ENCODE measurements at places on chromosomes 3 and 15. TPM values are rescaled to one million over a fixed set of nuclear protein-coding genes. Genes with fewer than 3 reads are reported as not detected.

Gene ABHD17C
- 1.9 TPM for total RNA-seq

DNA sequence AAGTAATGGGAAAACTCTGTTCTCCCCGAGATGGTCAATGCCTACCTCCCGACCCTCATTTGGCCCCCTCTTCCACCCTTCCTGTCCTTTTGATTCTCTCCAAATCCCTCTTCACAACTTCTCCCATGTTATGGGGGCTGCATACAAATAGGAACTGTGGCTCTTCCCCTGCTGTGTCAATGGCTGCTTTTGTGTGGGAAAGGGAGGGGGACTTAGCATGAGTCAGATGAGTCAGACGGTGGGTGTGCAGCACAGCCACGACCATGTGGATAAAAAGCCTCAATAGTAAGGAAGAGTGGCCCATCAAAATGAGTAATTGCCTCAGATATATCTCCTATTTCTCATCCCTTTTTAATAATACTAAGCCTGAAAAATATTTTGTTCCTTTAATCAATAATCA is 31.9 kb downstream of the SPATA16 start:
- no peak for DNase-seq

DNA sequence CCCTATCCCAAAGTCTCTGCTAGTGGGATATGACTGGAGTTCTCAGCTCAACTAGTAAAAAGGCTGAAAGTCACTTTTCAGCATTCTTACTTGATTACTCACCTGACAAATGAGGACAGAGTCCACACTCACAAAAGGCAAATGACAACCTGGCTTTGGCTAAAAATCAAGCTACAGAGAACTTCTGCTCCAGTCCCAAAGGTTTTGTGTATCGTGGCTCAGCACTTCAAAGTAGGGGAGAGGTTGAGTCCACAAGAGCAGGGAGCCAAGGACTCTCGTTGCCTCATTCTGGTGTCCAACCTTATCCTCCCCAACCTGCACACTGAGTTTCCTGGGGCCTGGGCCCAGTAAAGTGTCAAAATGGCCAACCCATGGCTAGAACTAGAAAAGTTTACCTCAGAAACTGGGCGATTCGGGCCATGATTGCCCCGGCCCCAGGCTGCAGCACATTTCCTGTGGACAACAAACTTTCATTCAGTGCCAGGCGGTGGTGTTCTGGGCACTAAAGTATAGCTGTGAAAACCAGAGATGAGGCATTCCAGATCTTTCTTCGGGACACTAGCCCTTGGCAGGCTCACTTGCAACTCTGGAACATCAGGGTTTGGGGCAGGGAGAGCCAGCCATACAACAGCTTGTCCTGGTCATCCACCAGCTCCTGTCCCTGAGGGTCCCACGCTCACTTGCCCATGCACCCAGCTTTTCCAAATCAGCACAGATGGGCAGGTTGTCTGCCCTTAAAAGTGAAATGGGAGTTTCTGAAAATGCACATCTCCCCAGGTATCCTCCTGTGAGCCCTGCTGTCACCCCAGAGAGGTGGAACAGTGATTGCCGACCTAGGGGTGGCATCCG is 3.1 kb downstream of the ACAA1 start:
- DNase-seq: no peak

Gene RLBP1
- total RNA-seq: not detected

- no peak for DNase-seq
Measured at GRCh38 chr3:193945143-193945542, 190.8 kb upstream of the HES1 start.

DNA sequence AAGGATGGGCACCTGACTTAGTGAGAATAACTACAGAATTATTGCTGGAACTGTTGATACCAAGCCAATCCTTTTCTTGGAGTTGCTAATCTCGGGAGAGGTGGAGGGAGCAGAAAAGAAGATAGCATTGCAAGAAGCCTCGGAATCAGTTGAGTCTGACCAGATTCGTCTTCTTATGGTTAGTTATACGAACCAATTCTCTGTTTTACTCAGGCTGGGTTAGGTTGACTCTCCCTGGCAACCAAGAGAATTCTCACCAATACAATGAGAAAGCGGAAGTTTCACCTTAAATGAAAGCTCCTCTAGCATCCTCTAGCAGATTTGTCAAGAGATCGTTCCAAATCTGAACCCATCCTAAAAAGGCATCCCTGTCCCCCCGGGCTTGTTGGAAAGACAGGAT is 43.5 kb upstream of the UBE2E1 start:
- DNase-seq: no peak

Gene SLC22A14
- total RNA-seq: not detected

Gene ITPKA
- total RNA-seq: 0.97 TPM

DNA sequence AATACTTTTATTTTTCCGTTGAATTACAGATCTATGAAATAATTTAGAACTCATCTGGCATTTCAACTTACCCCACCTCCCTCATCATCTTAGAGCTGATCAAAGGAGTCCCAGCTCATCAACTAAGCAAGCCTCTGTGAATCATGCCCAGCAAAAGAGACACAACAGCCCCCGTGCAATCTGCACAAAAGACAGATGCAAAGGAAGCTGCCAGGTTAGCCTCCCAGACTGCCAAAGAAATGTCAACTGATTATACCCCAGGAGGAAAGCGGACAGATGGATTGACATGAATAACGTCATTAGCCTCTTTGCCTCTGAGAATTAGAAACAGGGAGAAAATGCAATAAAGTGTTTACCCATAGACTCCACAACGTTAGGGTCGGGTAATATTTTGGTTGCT is 75.0 kb downstream of the GABRB3 start:
- DNase-seq: no peak

Gene CFAP100
- not detected for total RNA-seq

Gene MRAS
- total RNA-seq: 0.05 TPM

DNA sequence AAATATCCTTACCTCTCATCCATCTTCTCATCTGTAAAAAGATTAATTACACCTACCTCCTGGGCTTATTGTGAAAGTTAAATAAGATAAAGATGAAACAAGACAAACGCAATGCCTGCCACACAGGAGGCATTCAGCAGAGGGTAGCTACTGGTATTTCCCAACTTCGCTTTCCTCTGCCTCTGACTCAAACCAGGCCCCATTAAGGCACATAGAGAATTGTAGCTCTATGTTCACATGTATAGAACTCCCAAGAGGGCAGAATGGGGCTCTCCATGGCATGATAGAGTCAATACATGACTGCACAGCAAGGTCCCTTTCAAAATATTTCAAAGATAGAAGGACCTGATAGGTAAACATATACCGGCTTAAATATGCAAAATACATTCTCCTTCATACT is 1.4 kb downstream of the LYSMD2 start:
- no peak for DNase-seq

DNA sequence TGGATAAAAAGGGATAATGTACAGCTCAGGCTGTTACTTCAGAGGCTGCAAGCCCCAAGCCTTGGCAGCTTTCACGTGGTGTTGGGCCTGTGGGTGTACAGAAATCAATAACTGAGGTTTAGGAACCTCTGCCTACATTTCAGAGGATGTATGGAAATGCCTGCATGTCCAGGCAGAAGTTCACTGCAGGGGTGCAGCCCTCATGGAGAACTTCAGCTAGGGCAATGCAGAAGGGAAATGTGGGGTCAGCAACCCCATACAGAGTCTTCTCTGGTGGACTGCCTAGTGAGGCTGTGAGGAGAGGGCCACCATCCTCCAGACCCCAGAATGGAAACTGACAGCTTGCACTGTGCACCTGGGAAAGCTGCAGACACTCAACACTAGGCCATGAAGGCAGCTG is 1350.3 kb downstream of the ROBO2 start:
- DNase-seq: no peak

Gene FANCD2OS
- total RNA-seq: not detected

DNA sequence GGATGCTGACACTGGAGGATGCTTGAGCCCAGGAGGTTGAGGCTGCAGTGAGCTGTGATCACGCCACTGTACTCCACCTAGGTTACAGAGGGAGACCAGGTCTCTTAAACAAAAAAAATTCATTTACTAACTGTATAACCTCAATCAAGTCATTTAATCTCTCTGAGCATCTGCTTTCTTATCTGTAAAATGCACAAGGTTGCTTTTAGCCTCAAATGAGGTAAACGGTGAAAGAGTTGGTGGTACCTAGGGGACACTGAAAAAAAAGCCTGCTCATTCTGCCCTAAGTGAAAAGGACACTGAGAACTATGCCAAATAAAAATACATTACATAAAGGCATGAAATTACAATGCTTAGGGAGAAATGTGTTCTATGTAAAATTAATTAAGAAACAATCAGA is 3.4 kb downstream of the PP2D1 start:
- DNase-seq: no peak

DNA sequence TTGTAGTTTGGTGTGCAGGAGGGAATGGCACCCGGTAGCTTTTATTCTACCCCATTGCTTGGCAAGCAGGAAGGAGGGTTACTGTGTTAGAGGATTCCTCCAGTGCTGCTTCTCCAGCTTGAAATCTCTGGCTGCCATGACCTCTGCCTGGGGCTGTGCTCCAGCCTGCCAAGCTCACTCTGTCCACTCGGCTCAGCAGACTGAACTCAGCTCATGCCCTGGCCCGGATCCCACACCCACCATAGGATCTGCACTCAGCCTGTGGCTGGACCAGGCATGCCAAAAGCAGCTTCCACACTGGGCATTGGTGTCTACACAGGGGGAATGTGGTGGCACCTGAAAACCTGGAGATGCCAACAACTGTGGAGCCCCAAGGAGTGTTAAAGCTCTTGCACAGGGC is 26.3 kb downstream of the CLDN16 start:
- no peak for DNase-seq

Gene ABHD6
- total RNA-seq: 6.6 TPM

DNA sequence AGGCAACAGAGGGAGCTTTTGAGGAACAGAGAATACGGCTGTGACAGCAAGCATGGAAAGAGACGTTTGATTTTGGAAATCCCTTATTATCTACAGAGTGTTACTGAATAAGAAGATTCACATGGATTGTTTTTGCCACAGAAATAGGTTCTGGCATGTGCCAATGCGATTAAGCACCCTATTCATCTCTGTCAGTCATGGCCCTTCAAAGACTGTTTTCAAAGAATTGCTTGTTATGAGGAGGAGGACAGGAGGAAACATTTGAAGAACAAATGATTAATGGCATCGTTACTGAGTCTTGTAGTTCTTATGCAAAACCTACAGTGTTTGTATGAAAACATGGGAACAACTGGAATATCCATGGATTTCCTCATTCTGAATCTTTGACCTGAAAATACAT is 86.2 kb downstream of the EPHA6 start:
- no peak for DNase-seq

- no peak for DNase-seq
Measured at GRCh38 chr3:53803124-53803815, 42.9 kb downstream of the CHDH start.

Gene LRTM1
- not detected for total RNA-seq

DNA sequence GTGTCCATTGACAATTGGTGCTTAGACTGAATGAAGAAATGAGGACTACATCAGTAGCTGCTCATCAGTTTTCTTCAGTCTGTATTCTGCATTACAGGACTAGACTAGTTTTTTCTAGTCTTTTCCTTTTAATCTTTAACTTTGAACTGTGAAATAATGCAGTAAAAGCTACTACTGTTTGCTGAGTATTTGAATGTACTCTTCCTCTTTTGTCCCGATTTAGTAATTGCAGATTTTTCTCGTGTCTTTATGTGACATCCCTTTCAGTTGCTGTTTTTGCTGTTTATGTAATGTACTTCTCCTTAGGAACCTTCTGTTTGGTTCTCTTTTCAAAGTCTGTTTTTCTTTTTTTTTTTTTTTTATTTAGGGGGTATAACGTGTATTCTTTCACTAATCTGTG is 17.4 kb downstream of the MFSD1 start:
- no peak for DNase-seq

Gene POC1A
- total RNA-seq: 1.3 TPM

Gene TNFSF10
- 240 TPM for total RNA-seq

GRCh38 chr3:161548301-161548700 is 51.7 kb downstream of the OTOL1 start:
- DNase-seq: no peak

Gene SLC35G2
- 0.60 TPM for total RNA-seq

DNA sequence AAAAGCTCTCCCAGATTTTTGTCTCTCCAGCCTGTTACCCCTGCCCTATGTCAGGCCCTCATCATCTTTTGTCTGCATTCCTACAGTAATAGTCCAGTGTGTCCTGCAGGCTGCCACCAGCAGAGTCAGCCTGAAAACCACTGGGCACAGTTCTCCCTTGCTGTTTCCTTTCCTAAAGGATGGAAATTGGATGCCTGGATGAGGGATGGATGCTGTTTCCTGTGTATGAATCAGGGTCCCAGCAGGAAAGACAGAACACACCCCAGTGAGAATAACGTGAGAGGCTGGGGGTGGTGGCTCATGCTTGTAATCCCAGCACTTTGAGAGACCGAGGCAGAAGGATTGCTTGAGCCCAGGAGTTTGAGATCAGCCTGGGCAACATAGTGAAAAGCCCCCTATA is 3.3 kb upstream of the SNX33 start:
- no peak for DNase-seq

Gene RBP2
- not detected for total RNA-seq

Gene SYNPR
- total RNA-seq: not detected

DNA sequence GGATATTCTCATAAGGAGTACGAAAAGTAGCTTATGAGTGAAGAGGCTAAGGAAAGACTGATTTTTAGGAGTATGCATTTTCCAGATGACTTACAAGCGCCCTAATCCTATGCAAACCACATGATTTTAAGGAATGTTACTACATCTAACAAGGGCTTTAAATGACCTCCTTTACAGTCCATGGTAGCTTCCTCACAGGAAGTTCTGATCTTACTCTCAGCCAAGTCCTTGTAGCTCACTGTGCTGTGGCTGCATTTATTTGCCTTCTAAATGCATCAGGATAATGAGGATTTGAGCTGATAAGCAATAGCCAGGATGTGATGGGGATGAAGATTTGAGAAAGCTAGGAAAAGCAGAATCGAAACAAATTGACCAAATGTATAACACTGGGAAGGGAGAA is 896.0 kb downstream of the MCTP2 start:
- DNase-seq: no peak

DNA sequence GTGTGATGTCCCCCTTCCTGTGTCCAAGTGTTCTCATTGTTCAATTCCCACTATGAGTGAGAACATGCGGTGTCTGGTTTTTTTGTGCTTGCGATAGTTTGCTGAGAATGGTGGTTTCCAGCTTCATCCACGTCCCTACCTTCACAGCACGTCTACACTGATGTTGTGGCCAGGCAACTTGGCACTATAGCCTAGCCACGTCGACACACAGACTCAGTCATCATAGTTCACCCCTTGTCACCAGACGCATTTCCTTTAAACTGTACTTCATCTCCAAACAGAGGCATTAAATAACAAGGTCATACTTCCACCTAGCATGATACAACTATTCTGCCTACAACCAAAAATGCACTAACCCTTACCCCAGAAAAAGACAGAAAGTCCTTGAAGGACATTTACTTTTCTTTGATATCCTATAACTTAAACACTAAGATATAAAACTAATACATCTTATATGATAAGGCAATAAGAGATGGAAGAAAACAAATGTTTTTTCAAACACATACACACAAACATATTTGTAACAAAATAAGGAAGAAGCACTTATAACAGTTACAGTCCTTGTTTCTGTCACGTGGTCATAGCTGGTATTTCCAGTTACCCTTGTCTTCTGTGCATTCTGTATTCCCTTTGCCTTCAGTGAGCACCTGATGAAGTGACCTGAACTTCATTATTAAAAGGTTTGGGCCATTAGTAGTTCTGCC is 121.4 kb downstream of the KLF13 start:
- DNase-seq: no peak

GRCh38 chr15:49270541-49271421 is 100.7 kb downstream of the GALK2 start:
- DNase-seq: no peak

Gene TLR9
- 0.18 TPM for total RNA-seq
